Osteoblast (primary cell): ENCODE measurements at places on chromosomes 7 and 10.

DNA sequence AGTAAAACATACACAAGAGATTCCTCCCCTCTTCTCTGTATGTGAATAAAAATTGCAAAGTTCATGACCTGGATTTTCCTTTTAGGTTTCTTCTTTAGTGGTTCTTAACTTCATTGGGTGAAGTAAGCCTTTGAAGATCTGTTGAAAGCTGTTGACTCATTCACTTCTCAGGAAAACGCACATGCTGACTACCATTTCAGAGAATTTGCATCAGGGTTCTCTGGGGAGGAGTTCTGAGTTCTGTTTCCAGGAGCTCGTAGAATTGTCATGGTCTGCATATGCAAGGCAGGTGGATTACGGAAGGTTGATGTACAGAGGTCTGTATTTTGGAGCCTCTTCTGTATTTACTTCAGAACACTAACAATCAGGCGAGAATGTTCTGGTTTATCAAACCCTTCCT is 962 bp upstream of the SLC26A4 start:
- peak; percentile 86 for DNase-seq

DNA sequence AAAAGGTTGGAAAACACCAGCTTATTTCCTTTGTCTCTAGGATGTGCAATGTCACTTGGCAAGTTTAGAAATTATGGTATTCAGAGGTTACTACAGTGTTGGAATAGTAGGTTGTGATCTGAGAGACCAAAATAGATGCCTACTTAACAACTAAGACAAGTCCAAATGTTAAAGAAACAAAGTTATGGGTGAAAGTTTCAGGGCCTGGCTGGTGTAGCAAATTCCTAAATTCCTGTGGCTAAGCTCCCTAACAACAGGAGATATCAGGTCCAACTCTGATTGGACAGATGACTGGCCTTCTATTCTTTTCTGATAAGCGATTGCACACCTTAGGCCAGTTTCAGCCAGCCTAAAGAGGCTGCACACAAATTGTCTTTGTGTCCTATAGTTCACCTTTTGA is 873.5 kb downstream of the REEP3 start:
- no peak for DNase-seq

DNA sequence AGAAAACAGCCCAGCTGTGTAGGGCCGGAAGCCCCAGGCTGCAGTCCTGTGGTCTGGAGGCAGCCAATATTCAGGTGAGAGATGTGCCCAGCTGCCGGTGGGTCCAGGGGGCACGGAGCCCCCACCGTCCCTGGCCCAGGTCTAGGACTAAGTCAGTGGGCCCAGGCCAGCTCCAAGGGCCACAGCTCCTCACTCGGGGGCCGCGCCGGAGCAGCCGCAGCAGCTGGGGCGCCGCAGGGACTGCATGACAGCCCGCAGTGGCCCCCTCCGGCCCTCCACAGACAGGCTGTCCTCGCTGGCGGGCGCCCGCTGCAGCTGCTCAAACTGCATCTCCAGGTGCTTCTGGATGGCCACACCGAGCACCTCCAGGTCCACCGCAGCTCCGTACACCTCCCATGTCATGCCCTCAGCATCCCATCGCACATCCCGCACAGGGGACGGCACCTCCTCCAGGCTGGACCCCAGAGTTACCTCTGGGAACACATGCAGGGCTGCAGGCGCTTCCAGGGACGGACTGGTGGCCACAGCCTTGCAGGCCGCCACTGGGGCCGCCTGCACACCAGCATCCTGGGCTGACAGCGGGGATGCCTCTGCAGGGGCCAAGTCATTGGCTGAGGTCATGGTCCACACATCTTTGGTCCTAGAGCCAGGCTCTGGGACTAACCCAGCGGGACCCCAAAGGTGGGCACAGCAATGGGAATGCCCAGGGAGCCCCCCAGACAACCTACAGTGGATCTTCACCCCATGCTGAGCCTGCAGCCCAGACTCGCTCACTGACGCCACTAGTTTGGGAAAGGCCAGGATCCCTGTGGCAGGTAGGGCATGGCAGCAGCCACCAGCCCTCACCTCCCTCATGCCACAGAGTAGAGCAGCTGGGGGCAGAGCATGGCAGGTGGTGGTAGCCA is 7.0 kb downstream of the GPRIN2 start:
- DNase-seq: peak; percentile 86

DNA sequence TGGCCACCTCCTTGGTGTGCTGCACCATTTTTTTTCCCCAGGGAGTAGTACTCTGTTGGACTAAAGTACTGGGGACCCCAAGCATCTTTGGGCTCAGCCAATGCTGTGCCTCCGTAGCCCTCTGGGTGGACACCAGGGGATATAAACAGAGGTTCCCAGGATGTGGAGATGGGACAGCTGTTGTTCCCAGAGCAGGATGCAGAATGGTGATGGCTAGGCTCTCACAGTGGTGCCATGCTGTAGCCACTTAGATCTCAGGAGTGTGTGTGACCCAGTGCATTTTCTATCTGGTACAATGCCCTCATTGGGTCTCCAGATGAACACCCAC is 50.9 kb upstream of the SCIN start:
- DNase-seq: no peak

- no peak for DNase-seq
These were observed 50.1 kb downstream of the PTPRN2 start for GRCh38 chr7:158537516-158537882.

- DNase-seq: peak; percentile 76
These were observed 97.2 kb downstream of the RALA start for GRCh38 chr7:39720586-39720985.

DNA sequence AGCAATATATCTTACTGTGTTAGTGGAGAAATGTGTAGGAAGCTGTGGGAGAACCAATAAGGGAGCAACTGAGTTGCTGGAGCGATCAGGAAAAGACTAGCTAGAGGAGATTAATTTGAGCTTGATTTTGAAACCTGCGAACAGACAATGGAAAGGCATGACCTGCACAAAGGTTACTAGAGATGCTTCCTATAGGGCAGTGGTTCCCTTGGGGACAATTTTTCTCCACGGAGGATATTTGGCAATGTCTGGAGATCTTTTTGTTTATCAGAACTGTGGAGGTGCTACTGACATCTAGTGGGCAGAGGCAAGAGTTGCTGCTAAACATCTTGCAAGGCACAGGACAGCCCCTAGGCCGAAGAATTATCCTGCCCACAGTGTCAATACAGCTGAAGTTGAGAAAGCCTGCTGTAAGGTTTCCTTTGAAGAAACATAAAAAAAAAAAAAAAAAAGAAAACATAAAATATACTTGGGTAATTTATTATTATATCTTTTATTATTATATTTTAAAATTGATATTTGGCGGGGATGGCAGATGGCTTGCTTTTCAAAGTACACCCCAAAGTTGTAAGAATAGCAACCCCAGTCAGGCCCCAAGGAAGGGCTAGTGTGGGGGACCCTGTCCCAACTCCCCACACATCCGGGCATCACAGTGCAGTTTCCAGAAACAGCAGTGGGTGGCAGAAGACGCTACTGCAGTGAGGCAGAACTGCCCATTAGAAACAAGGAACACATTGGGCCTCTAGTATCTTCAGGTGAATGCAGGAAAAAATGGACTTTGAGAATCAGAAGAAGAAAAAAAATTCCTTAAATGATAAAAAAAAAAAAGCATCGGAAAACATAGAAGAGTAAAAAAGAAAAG is 481.6 kb downstream of the SH2D4B start:
- peak; percentile 38 for DNase-seq
